EL (cell line): ENCODE measurements at places on chromosomes 5 and 9.

GRCh38 chr9:79279356-79279755 lies 292.4 kb upstream of the TLE4 start:
- no peak for DNase-seq

- peak; percentile 77 for DNase-seq
Measured at GRCh38 chr9:87327575-87328125, 170.0 kb upstream of the DAPK1 start.

DNA sequence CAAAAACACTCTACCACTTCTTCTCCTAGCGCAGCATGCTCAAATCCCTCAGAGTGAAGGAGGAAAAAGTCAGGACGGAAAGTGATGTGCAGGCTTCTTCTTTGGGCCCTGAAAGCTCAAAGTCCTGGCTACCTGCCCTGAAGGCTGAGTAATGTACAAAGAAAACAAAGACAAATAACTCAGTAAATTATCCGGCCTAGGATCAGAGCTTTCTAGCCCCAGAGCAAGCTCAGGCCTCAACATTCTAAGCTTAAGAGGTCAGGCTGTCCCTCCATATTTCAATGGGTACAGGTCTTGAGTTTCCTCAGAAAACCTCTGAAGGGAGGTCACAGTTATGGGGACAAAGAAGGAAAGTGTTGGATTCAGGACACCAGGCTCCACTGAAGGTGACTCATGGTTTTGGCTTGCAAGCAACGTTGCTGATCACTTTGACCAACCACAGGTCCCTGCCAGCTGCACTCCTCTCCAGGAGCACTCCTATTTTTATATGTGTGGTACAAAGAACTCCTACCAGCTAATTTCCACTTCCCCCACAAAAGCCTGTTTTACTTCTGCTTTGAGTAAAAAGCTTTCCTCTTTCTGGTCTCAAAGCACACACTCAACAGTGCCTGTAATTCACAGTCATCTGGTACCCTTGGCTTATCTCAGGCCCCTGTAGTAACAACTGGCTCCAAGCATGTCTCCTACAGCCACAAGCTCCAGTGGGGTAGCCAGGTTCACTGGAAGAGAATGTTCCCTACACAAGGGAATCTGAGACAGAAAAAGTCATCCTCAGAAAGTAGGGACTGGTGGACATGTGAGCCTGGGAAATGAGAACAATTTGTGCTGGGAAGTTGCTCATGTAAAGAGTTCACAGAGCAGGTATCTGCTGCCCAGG lies 115.7 kb downstream of the UGCG start:
- DNase-seq: peak; percentile 96

DNA sequence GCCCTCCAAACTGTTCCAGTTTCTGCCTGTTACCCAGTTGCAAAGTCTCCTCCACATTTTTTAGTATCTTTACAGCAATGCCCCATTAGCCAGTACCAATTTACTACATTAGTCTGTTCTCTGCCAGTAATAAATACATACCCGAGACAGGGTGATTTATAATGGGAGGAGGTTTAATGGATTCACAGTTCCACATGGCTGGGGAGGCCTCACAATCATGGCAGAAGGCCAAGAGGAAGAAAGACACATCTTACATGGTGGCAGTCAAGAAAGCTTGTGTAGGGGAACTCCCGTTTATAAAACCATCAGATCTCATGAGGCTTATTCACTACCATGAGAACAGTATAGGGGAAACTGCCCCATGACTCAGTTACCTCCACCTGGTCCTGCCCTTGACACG lies 600.7 kb upstream of the CDH6 start:
- no peak for DNase-seq

GRCh38 chr9:108478431-108479332 lies 377.1 kb downstream of the ACTL7B start:
- DNase-seq: peak; percentile 90

DNA sequence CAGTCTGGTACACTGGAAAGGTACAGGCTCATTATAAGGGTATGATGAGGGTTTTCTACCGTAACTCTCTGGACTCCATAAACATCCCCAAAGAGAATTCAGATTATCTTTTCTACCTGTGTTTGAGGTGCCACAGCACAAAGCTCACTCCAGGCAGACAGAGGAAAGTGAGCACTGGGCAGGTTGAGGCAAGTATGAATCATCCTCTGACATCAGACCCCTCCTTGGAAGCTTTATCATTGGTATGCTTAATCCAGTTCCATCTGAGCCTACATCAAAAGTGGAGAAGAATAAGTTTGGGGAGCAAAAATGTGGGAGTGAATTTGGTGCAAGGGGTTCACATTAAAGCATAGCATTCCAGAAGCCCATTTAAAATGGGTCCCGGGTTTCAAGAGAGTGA lies 21.7 kb downstream of the C9orf152 start:
- no peak for DNase-seq
